Stimulated activated CD8-positive, alpha-beta memory T cell treated with anti-CD3 and anti-CD28 coated beads, Interleukin-12 subunit alpha, Interleukin-12 subunit beta, amount 100 ng/mL, for 1 hour (primary cell): ENCODE measurements at places on chromosomes 1 and 21.

- no peak for DNase-seq
These were observed 2.0 kb upstream of the RABGAP1L start for GRCh38 chr1:174157157-174157806.

DNA sequence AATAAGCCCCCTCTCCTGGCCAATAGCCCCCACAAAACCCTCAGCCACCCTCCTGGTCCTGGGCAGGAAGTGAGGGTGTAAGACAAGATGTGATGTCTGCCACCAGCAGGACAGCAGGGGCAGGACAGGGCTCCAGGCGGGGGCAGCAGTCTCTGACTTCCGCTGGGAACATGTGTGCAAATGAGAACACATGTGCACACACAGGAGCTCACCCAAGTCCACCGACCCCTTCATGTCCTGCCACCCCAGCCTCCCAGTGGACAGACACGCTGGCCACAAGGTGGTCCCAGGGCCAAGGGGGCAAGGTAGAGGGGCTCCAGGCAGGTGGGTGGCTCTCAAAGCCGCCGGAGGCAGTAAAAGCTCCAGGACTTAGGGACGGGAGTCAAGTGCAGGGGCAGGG, 60.1 kb downstream of the KCNAB2 start:
- DNase-seq: no peak

GRCh38 chr1:231390071-231390470, 32.0 kb downstream of the EGLN1 start:
- no peak for DNase-seq

GRCh38 chr21:28832013-28832714, 160.5 kb downstream of the LTN1 start:
- DNase-seq: peak; percentile 14

DNA sequence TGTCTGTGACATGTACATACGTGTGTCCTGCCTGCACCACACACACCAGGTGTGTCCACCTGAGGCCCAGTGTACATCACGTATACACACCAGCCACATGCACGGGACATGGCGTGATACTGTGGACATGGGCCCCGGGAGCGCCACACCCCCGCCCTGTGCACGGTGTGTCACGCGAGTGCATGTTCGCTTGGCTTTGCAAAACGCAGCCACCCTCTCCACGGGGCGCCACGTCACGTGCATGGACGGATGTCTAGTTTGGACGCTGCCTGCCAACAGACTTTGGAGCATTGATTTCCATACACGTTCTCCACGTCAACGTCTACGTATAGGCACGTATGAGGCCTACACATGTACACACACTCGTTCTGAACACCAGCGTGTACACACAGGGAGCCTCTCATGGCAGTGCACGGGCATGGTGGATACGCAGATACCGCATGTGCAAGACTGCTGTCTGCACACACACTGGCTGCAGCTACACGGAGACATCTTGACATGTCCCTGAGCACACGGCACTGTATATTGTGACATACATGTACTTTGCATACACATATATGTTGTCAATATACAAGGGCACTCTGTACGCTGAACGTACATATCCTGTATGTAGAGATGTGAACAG, 2.7 kb downstream of the TMEM240 start:
- no peak for DNase-seq

DNA sequence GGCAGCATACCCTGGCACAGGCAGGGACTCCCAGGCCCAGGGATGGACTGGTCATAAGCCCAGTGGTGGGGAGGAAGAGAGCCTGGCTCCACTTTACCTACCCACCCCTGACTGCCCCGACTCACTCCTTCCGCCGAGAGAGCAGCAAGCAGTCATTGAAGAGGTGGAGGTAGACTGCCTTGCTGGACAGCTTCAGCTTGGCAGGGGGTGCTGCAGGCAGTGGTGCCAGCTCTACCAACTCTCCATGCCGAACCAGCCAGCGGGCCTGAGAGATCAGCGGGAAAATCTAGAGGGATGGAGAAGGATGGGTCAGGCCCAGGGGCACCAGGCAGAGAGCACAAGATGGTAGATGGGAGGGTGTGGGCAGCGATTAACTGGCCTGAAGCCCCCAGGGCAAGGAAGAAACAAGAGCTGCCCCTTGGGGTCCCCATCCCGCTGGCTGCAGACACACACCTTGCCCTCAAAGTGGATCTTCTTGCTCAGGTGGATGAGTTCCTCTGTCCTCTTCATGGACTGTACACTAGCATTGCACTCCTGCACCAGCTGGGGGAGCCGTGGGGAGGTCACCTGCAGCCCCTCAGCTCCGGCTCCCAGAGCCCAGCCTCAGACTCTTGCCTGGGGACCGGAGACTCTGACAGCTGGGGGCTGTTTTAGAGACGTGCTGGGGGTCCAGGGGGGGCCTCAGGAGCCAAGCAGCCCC, 7.7 kb downstream of the ARHGEF19 start:
- DNase-seq: no peak

- DNase-seq: no peak
These were observed 133.2 kb upstream of the BARHL2 start for GRCh38 chr1:90850181-90850897.

GRCh38 chr1:168689726-168690602, 39.0 kb downstream of the DPT start:
- DNase-seq: no peak

- no peak for DNase-seq
These were observed 62.2 kb downstream of the OBSCN start for GRCh38 chr1:228270032-228270431.

GRCh38 chr1:61056196-61056572, 26.2 kb upstream of the NFIA start:
- no peak for DNase-seq

DNA sequence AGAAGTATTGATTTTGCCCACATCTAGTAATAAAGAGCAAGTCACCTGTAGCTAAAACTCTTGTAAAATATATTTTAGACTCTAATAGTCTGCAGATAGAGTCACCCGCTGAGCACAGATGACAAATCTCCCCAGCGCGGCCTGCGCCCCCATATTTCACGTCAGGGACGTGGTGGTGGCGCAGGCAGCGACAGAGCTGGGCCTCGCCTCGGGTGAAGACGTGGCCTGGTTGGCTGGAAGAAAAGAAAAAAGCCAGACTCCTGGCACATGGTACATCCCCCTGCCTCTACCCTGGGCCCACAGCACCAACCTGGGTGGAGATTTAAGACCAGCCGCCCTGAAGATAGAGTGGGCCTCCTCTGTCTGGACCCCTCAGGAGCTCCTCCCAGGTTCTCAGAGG, 6.0 kb upstream of the DMBX1 start:
- no peak for DNase-seq

- no peak for DNase-seq
These were observed 9.4 kb downstream of the LHX4 start for GRCh38 chr1:180239145-180240096.

DNA sequence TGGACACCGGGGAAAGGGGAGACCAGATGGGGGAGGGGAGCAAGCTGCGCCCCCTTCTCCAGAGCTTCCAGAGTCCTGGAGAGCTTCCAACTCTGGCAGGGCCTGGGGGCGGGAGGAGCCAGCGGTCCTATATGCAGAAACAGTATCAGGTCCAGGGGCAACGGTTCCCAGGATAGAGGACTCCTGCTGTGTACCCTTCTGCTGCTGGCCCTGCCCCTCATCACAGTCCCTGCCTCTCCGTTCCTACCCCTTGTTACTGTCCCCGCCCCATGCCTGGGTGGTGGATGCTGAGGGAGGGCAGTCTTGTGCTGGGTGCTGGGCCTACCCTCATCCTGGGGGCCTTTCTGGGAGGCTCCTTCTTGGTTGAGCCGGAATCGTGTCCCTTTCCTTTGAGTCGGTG, 19.2 kb upstream of the PEX10 start:
- DNase-seq: no peak

DNA sequence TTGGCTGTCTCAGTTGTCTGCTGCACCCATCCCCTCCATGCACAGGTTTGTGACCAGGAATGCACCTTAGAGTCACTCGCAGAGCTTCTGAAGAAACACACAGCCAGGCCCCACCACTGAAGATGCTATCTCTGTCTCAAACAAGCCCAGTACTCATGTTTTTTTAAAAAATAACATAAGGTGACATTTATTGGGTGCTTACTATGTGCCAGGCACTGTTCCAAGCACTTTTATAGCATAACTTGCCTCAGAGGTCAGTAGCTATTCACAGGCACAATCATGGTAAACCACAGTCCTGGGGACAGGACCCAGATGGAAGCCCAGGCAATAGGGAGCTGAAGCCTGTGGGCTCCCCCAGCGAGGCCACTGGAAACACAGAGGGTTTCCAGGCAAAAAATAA, 8.8 kb upstream of the ATP13A2 start:
- no peak for DNase-seq

GRCh38 chr1:232921381-232921780, 29.0 kb upstream of the NTPCR start:
- DNase-seq: no peak

DNA sequence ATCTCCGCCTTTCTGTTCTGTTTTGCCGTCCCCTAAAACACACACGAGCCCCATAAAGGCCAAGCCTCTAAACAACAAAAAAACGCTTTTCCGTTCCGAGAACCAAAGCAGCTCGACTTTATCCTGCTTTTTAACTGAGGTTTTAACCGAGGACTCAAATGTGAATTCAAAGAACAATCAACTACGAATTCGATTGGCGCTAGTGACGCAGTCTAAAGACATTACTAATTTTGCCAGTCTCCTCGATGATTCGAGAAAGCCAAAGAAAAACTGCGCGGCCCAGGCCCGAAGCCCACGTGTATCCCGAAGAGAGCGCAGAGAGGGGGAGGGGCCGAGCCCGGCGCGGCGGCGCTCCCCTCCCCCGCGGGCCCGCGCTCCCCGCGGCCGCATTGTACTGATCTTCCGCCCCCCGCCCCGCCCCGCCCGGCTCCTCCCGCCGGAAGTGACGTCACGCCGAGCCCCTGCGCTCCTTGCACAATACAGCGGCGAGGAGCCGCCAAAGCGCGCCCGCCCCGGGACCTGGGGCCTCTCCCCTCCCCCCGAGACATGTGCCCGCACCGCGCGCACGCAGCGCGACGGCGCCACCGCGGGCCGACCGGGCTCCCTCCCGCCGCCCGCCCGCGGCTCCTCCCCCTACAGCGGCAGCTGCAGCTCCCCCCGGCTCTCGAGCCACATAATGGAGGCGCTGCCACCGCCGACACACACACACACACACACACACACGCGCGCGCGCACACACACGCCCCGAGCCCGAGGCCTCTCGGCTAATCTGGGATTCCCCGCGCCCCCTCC, 1.4 kb downstream of the HNRNPU start:
- peak; percentile 95 for DNase-seq

DNA sequence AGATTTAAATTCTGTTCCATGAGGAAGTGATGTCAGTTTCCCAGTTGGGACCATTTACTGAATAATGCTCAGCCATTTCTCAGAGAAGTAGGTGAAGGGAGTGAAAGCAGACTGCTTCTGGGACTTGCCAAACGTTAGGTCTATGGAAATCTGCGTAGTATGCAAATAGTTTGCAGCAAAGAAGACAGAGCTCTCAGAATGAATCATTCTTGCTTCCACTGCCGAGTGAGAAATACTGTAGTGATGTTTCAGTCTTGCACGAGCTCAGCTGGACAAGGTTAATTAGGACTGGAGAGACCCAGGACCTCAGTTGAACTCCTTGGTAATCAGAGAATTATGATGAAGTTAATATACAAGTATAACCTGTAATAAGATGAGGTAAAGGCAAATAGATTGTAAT, 317.7 kb upstream of the DAB1 start:
- no peak for DNase-seq

DNA sequence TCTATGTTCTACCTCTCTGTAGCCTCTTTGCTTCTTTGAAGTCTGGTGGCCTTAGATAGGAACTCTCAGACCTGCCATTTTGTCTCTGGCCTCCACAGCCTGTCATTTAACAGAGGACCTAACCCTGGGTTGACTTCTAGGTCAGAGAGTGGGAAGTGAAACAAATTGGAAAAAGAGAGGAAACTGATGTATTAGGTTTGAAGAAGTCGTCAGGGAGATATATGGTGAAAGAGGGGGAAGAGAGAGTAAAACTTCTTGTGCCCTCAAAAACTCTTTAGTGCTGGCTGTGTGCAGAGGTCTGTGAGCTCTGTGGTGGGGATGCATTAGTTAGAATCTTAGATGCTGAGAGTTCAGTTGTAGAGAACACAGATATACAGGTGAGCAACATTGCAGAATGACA, 30.2 kb upstream of the CD1D start:
- DNase-seq: no peak

DNA sequence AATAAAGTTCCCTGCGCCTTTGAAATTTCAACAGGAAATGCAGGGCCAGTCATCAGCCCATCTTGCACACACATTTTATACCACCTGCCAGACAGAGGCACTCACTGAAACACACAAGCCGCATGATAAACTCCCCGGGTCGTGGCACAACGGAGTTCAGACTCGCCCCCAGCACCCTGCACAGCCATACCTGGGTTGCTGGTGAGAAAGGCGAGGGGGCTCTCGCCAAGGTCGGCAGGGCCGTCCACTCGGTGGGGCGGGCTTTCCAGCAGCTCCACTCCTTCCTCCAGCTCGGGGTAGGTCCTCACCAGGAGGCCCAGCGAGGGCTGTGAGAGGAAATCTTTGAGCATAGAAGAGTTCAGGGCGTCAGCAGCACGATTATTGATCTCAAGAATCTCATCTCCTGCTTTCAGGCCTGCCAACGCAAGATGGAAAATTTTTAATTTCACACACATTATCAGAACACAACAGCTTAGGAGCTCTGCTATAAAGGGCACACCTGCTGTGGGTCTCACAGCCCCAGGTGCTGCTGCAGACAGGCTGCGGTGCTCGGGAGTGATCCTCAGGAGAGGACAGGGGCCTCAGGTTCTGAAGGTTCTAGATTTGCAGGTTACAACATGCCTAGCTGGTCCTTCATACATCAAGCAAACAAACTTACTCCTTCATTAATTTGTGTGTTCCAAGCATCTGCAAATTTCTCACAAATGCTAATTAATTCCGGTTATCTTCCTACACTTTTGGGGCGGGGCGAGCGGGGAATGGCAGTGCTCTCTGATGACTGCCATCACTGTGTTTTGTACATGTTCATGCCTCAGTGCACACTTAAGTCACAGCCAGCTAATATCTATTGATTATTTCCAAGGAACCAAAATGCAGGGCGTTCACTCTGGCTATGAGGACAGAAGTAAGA, 144.2 kb upstream of the KRTAP19-8 start:
- DNase-seq: no peak

DNA sequence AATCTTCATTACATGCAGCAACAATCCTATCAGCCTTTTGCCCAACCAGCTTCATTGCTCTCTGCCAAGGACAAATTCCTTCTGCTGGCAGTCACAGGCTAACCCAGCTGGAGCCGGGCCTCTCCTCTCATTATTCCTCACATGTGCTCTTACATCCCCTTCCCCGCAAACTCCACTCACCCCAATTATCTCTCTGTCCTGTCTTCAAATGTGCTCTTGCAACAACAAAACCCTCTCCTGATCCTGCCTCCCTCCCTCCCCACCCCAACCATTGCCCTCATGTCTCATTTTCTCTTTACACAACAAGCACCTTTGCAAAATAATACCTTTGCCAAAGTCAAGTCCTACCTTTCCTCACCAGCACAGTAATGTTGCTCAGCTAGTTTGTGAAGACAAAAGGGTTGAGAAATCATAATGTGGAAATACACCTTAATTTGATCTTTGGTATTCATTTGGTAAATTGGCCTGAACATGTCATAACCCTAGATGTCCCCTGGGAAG, 36.0 kb upstream of the DHCR24 start:
- DNase-seq: no peak

GRCh38 chr1:65341381-65341780, 32.0 kb downstream of the DNAJC6 start:
- DNase-seq: no peak

GRCh38 chr1:44043176-44044070, 12.2 kb upstream of the SLC6A9 start:
- no peak for DNase-seq

- DNase-seq: no peak
These were observed 514.1 kb upstream of the PKN2 start for GRCh38 chr1:88169939-88170338.

GRCh38 chr1:213268221-213268620, 217.2 kb downstream of the RPS6KC1 start:
- DNase-seq: no peak

GRCh38 chr1:181789395-181789794, 272.1 kb downstream of the ZNF648 start:
- DNase-seq: no peak
